GM23338 (cell line): ENCODE measurements at places on chromosomes 11 and 22.

DNA sequence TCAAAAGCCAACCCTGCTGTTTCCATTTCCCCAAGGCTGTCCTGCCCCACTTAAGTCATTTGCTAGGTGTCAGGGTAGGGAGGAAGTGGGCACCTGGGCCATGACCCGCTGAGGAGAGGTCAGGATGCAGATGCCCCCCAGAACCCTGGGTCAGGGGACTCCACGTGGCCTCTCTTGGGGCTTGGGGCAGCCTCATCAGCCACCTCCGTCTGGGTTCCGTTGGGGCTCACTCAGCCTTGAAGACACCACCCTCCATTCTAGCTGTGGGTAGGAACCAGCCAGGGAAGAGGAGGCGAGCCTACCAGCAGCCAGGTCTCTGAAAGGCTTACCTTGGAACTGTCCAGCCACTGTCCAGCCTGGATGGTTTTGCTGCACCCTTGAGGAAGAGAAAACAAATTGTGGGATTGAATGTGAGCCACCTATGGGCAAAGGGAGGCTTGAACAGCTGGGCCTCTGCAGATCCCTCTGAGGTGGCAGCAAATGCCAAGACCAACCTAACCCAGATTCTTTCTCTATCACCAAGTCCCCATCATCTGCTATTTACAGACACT is 2.5 kb downstream of the APOL4 start:
- no peak for DNase-seq

GRCh38 chr11:10641177-10641911 is 52.2 kb downstream of the IRAG1 start:
- DNase-seq, result no peak

DNA sequence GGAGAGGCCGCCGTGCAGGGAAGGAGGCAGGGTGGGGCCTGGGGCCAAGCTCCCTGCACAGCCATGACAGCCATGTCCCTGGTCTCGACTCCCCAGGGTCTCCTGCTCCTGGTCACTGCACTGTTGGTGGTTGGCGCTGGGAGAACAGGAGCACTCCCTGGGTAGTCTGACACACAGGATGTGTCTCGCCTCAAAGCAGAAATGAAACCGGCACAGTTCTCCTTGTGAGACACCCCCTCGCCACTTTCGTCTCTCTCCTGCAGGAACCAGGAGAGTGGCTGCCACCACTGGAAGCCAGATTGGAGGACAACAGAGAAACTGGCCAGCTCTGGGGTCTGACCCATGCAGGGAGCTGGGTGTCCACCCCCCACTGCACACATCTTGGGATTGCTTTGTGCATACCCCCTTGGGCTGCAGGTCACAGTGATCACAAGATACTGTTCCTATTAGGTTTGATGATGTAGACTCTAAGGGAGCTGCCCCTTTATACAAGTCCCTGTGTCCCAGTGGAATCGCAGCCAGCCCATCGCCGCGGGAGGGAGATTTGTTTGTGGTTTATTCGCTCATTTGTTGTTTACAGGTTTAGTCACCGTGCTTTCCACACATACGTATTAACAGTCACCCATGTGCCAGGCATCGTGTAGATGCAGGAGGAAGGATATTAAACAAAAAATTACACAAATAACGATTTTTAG is 27.0 kb upstream of the YWHAH start:
- no peak for DNase-seq

DNA sequence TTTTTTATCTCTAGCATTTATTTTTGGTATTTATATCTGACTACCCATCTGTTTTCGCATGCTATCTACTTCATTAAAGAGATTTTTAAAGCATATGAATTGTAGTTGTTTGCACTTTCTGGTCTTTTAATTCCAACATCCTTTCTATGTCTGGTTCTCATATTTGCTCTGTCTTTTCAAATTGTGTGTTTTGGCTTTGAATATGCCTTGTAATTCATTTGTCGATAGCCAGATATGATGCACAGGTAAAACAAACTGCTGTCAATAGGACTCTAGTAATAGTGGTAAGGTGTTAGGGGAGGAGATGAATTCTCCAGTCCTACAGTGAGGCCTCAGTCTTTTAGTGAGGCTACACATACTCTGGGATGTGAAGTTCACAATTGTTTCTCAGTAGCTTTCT is 530.8 kb upstream of the CCDC179 start:
- no peak for DNase-seq

- no peak for DNase-seq
Measured at GRCh38 chr11:129354691-129355090, 21.0 kb upstream of the BARX2 start.

DNA sequence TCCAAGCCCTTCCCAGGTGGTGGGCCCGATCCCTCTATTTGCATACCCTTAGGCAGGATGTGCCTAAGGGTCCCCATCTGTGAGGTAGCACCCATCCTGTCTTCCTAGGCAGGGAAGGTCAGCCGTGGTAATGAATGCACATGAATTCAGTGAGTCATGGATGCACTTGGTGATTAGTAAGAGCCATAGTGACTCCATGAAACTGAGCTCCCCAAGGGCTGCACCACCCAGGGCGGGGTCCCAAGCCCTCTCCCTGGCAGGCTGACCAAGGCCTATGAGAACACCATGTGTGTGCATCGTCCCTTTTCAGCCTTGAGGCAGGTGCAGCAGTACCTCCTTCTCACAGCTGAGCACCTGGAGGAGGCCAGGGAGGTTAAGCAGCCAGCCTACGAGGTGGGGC is 15.6 kb upstream of the SUSD2 start:
- no peak for DNase-seq

DNA sequence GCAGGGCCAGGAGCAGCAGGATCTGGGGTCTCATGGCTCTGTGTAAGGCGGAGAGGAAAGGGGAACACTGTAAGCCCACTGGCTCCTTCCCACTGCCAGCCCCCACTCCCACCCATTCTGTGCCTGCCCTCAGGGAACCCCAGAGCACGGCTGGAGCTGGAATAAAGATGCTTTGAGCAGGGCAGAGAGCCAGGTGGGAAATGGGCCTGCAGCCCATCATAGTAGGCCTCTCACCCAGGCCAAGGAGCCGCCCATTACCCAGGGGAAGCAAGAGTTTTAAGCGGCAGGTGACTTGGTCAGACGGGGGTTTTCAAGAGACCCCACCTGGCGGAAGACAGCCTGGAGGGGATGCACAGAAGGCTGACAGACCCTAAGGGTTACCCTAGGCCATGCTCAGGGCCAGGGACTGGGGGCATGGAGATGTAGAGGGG is 4.6 kb downstream of the LRRC32 start:
- DNase-seq, result no peak

- peak; percentile 51 for DNase-seq
Measured at GRCh38 chr11:89498845-89499448, 7.8 kb upstream of the NOX4 start.

- DNase-seq, result no peak
Measured at GRCh38 chr22:27124351-27124966, 467.1 kb downstream of the MIAT start.

DNA sequence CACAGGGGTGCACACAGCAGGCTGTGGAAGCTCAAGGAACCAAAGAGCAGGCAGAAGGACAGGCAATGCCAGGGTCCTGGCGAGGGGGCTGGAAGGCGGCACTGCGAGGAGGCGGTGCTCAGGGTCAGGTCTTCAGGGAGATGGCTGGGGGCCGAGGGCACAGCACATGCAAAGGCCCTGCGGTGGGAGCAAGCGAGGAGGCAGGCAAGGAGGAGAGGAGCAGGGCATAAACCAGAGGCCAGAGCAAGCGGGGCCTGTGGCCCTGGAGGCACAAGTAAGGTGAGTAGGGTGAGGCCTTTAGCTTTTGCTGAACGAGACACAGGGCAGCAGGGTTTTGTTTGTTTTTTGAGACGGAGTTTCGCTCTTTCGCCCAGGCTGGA is 126.9 kb downstream of the ARHGAP8 start:
- DNase-seq, result no peak

- DNase-seq, result no peak
Measured at GRCh38 chr22:50221410-50222300, 20.8 kb downstream of the SELENOO start.

- no peak for DNase-seq
Measured at GRCh38 chr22:25754527-25755202, 12.7 kb downstream of the MYO18B start.

DNA sequence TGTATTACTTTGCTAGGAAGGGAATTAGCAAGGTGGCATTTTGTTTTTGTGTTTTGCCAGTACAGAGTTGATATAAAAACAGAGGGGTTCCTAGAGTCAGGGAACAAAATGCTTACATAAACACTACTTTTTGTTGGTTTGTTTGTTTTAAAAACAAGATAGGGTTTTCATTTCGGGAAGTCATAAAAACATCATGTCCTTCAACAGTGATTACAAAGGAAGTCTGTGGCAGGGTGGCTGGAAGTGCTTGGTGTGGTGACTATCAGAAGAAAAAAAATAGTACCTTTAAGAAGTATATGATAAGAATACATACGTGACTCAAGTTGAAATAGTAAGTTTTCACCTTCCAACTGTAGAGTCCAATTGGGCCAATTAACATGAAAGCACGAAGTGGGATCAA is 1.2 kb upstream of the IL18 start:
- no peak for DNase-seq

- no peak for DNase-seq
Measured at GRCh38 chr11:69876013-69876412, 56.8 kb upstream of the FGF3 start.

- no peak for DNase-seq
Measured at GRCh38 chr11:128515826-128516778, 71.3 kb downstream of the ETS1 start.

DNA sequence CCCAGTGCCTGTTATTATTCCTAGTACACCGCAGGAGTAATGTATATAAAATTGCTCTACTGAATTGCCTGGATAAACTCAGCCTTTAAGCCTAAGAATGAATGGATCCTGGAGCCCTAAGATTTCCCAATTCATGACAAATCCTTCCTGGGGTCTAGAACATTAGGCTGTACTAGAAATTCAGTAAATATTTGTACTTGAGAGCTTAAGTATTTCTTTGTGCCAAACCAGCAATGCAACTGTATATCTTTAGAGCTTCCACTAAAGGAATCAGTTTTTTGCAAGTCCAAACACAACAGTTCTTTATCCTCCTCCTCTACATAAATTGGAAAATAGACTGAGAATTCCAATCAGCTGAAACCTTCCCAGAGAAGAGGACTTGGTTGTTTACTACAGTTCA is 65.6 kb downstream of the FAM168A start:
- no peak for DNase-seq

GRCh38 chr11:25970726-25971508 is 361.0 kb upstream of the ANO3 start:
- DNase-seq, result peak; percentile 51

GRCh38 chr11:43504316-43504950 is 145.7 kb downstream of the TTC17 start:
- peak; percentile 79 for DNase-seq

GRCh38 chr11:73584831-73585230 is 13.1 kb downstream of the FAM168A start:
- DNase-seq, result no peak

DNA sequence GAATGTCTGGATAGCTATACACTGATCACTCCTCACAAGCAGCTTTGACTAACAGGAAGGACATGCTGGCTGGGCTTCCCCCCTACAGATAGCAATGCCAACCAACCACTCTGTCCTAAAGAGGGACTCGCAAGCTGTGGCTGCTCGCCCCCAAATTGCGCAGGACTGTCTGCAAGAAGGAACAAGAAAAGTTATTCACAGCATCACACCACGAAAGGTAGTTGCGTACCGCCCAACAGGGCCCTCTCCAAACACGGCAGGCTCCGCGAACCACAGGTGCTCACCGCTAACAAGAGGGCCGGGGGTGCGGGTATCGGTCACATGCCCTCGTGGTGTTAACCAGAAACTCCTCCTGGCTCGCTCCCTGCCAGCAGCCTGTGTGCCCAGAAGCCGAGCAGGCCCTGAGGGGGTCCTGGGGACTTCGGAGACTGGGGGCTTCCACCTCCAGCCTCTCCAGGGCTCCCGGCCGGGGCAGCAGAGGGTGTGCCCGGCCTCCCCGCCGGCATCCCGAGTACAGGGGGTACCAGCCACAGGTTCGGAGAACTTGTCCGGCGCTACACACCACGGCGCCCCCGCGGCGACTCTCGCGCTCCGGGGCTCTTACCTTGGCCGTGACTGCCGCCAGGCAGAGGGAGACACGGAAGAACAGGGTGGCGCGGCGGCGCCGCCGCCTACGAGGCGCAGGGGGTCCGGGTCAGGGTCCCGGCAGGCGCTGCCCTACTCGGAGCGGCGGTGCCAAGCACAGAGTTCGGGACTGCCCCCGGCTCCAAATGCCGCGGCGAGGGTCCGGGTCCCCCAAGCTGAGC is 682 bp downstream of the LARGE1 start:
- DNase-seq, result peak; percentile 71

DNA sequence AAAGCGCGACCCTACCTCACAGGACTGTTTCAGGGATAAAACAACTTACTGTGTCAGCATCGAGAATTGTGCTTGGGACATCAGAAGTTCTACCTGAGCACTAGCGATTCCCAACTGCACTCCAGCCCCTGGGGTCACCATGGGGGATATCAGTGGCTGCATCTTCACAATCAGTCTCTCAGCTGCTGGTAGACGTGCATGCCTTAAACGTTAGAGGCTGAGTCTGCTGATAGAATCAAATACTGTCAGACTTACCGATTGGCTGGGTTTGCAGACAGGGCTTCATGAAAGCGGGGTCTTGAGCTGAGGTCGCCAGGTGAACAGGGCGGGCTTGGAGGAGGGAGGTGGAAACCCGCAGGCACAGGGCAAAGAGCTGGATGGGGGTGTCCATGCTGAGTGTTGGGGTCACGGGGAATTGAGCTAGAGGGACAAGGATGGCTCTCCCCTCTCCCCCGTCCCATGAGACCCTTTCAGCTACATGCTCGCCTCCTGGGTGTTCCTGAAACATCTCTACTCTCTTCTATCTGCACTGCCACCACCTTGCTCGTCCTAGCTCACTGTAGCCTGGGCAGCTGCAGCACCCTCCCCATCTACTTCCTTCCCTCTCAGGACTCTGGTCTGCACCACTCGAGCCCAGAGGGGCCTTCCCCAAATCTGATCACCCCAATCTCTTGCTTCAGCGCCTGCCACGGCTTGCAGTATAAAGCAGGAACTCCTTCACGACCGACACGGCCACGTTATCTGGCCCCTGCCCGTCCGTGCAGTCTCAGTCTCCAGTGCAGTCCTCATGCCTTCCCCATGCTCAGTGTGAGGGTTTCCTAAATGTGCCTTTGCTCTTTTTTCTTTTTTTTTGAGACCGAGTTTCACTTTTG is 43.5 kb downstream of the ST14 start:
- no peak for DNase-seq

DNA sequence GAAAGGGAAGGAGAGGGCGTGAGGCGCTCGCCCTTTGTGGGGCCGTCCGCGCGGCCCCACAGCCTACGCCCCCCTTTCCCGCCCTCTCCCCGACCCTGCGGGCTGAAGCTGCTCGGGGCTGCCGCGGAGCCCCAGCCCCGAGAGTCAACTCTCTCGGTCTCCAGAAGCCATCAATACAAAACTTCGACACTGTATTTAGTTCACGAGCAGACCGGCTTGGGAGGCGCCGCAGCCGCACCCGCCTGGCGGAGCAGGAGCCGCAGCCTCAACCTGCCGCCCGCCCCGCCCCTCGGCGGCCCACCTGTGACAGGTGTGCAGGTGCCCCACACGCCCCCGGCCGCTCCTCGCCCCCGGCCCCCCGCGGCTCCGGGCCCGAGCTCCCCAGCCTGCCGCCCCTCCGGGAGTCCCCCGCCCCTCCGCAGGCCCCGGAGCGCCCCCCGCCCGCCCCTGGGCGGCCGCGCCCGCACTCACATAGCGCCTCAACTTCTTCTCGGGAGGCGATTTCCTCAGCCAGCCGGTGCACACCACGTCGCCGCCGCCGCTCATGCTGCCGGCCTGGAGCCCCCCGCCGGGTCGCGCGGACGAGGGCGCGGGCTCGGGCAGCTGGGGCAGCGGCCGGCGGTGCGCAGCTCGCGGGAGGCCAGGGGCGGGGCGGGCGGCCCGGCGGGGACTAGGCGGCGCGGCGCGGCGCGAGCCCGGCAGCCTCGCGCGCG is at the start of gene GAB2:
Gene GAB2 (minus strand): TSS at position 646 of the 713 bp plus-strand sequence. CDS start 100 bp downstream, at position 546.
- DNase-seq, result no peak

- DNase-seq, result peak; percentile 40
Measured at GRCh38 chr11:116192509-116193210, 580.1 kb downstream of the BUD13 start.
